ENCODE measurements at places on chromosomes 2 and 18.

GRCh38 chr18:56097621-56098020 lies 509.6 kb upstream of the TCF4 start:
- DNase-seq, result no peak

- no peak for DNase-seq
These were observed 69.7 kb downstream of the DCC start for GRCh38 chr18:52409727-52410126.

DNA sequence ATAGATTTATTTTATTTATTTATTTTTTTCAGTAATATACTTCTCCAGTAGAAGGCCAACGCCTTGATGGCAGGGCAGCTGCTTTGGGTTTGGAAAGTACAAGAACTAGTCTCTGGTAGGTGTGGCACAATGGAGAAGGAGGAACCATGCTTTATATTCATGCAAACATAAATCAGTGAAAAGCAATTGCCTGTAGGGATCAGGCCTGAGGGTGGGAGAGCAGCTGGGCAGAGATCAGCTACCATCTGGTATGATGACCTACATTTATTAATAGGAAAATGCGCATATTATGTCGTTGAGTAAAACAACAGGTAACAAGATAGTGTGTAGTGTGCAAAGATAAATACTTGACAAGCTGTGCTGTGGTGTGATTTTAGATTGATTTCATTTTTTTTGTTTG lies 120.4 kb upstream of the TLK1 start:
- DNase-seq, result no peak

- peak; percentile 71 for DNase-seq
These were observed 38.3 kb downstream of the MRPL33 start for GRCh38 chr2:27809761-27810241.

- DNase-seq, result no peak
These were observed 827.6 kb upstream of the KLHL29 start for GRCh38 chr2:22557406-22557805.

DNA sequence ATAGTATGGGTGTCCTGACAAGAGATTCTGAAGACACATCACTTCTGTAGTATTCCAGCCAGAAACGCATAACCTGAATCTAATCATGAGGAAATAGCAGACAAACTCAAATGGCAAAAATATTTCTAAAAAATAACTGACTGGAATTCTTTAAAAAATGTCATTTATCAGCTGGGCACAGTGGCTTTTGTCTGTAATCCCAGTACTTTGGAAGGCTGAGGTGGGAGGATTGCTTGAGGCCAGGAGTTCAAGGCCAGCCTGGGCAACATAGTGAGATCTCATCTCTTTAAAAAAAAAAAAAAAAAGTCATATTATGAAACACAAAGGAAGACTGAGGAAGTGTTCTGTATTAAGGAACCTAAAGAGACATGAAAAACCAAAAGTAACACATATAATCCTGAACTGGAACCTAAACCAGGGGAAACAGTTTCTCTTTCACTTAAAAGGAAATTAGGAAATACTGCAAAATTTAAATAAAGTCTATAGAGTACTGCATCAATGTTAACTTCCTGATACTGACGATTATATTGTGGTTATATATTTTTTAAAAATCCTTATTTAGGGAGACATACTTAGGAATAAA lies 29.9 kb downstream of the SESTD1 start:
- peak; percentile 94 for DNase-seq

DNA sequence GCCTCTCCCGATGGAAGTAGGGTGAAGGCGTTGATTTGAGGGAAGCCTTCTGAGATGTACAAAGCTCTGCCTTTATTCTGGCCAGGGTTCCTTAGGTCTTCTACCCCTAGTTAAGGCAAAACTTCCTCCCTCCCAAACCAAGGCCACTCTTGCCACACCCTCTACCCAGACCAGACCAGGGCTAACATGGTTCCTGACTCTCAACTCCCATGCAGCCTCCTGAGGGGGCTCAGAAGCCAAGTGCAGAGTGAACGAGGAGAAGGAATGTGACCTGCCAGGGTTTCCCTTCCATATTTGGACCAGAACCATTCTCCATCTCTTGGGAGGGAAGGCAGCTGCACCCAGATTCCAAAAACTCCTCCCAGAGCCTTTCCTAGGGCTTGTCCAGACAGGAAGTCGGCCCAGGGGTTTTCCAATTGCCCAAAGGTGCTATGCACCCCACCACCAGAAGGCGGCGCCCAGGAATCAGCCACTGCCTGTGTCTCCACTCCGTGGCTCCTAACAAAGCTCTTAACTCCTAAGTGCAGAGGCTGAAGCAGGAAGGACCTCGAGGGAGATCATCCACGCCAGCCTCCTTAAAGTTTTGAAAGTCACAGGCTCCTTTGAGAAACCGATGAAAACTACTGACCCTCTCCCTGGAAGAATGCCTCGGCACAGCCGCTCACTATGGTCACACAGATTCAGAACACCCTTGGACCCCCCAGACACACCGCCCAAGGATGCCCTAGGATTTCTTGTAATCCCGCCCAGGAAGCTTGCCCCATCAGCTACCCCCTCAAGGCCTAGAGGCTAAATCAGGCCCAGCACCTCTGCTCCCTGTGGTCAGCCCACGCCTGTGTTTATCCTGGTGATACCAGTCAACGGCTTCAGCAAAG lies 157.8 kb downstream of the SMAD2 start:
- DNase-seq, result peak; percentile 62

DNA sequence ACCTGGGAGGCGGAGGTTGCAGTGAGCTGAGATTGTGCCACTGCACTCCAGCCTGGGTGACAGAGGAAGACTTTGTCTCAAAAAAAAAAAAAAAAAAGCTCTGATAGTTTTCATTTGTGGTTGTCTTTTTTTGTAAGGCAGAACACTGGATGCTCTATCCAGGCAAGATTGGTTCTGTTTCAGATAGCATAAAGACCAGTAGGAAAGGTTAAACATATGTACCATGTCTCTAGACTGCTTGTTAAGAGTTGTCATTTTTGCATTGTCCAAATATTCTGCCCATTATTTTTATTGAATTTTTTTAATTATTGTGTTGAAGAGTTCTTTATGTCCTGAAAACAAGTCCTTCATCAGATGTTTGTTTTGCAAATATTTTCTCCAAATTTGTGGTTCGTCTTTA lies 60.0 kb downstream of the NCOA1 start:
- no peak for DNase-seq

DNA sequence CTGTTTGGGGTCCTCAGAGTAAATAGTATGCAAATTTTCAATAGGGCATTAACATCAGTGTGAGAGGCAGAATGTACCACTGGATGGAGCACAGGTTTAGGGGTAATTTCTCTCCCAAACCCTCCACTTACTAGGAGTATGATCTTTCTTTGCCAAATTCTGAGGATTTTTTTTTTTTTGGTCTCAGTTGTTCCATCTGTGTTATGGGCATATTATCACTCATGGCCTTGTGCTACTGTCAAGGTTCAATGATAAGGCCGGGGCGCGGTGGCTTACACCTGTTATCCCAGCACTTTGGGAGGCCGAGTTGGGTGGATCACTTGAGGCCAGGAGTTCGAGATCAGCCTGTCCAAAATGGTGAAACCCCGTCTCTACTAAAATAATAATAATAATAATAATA lies 30.2 kb upstream of the ZEB2 start:
- DNase-seq, result no peak

DNA sequence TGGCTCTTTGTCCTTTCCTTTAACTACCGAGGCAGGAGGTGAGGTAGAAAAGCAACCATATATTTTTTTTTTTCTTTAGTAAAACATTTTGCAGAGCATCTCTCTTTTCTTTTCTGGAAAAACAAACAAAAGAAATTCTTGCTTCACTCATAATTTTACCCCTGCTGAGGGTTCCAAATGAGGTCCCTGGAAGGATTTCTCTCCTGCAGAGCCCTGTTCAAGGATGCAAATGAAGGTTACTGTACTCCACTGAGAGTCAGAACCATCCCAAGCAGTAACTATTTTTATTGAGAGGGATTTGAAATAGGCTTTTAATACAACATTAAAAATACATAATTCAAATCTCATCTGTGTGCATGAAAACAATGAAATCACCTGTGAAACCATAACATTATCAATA lies 19.5 kb upstream of the MYO1B start:
- no peak for DNase-seq

GRCh38 chr2:69954084-69954483 lies 7.3 kb downstream of the ASPRV1 start:
- DNase-seq, result peak; percentile 43

DNA sequence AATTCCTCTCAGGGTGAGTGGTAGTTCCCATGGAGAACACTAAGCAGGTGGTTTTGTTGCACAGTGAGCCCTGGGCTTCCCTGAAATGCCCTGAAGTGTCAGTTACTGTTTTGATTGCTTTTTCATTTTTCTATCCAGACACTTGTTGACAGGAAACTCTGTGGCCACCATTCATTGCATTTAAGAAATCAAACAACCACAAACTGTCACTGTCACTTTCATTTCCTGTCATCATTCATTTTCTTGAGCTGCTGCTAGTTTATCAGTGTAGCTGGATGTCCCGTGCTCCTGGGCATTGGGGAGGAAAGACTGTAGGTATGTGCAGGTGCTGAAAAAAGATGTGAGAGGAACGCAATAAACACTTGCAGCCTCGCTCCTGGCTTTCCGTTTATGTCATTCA lies 891.6 kb upstream of the ZEB2 start:
- peak; percentile 74 for DNase-seq

- peak; percentile 18 for DNase-seq
These were observed 46.6 kb downstream of the KCMF1 start for GRCh38 chr2:85017411-85018048.

GRCh38 chr2:176648700-176649297 lies 379.6 kb downstream of the MTX2 start:
- DNase-seq, result no peak

DNA sequence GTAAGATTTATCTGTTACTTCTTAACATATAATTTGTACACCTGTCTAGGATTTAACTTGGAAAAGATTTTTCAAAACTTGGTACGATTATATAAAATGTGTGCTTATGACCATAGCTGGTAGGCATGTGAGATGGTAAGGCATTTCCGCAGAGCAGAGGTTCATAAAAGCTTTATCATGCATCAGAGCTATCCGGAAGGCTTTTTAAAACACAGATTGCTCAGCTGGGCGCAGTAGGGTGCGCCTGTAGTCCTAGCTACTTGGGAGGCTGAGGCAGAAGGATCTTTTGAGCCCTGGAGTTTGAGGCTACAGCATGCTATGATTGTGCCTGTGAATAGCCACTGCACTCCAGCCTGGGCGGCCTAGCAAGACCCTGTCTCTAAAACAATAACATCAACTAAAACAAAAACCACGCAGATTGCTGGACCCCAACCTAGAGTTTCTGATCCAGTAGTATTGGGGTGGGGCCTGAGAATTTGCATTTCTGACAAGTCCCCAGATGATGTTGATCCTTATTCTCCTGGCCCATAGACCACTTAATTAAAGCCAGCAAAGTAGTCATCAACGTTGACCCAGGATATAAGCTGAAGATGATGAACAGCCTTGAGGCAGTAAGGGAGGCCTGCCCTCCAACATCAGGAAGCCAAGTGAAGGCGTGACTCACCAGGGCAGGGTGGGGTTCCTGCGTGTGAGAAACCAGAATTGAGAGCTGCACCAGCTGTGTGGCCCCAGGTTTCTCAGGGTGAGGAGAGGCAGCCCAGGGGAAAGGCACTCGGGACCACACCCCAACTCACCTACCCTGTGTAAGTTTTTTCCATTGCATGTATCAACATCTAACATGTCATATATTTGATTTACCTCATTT lies 21.6 kb upstream of the SLC20A1 start:
- peak; percentile 79 for DNase-seq

DNA sequence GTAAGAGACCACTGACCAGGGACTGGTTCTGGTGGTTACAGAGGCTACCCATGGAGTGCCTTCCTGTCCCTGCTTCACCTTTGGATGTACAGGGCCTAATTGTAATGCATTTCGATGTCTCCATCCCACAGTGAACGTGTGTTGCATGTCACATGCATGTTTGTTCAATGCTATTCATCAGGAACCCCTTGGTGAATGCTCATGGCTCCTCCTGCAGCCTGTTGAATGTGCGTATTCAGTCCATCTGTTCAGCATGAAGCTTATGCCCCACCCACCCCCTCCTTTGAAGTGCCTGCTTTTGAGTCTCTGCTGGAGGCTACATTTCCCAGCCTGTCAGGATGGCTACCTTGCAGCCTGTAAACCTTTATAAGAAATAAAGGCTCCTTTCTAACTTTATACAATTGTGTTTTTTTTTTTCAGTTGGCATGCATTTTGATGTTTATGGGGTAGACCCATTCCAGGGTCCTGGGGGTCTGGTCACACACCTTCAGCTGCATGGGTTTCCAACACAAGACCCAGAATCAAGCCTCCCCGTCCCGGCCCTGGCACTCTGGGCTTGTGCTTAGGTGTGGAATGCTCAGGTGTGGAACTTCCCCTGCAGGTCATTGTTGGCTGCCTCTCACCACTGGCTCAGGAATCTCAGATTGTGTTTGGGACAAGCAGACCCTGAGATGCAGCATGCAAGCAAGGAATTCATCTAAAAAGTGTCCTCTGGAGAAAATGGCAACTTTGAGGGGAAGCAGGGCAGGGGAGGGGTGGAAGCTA lies 238.8 kb upstream of the HDAC4 start:
- no peak for DNase-seq

GRCh38 chr2:101619191-101619591 lies 78.3 kb upstream of the MAP4K4 start:
- peak; percentile 79 for DNase-seq

DNA sequence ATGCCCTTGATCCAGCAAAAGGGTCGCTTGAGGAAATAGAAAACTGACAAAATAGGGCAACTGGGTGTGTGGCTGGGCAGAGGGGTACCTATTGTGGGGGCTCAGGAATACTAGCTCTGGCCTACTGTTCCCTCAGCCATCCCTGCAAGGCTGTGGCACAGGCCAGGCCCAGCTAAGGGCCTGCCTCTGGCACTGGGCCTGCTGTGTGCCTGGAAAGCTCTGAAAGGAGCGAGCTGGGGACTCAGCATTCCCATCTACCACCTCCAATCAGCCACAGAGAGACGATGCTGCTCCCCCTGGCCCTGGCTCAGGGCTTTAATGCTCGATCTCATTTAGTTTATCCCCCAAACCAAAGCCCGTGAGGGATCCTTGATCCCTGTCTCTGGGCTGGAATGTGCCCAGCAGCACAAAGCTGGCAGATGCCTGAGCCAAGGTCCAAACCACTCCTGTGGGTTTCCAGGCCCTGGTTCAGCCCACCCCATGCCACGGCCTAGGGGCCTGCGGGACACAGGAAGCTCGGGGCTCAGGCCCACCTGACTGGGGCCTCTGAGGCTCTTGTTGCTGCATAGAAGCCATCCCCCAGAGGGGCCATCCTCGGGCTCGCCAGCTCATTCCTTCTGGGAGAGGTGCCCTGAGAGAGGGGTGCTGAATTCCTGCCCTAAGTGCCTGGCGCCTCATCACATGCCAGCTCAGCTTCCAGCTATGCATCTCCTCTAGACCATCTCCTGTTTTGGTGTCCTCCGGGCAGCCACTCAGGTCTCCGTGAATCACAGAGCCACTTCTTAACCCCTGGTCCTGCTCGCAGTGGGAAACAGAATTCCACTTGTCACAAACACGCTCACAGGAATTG lies 43.0 kb upstream of the KCNF1 start:
- DNase-seq, result no peak

All from inflammatory macrophage treated with lipopolysaccharide for 4 hours (primary cell).